DND-41 (cell line): ENCODE measurements at places on chromosomes 4 and X.
A peak's percentile ranks its signal among the peaks of the same experiment; 100 is the strongest.

DNA sequence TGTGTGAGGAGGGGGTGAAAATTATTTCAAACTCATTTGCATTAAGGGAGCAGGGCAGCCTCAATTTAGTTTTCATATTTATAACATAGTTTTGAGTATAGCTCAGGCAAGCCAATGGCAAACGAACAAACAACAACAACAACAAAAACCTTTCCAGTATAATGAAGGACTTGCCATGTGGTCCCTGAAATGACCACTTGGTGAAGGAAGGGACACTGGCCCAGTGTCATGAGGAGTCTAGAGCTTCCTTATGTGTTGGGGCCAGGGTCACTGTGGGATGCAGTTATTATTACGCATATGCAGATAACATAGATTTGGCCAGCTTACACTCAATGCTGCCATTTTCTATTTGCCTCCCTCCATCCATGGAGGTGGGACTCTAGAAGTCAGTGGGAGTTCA is 23.3 kb downstream of the NKX3-2 start:
- no peak overlapping the region for H3K4me3 ChIP-seq
- no peaks in the 10 kb centered on the region for H3K4me1 ChIP-seq
- no peaks in the 10 kb centered on the region for H3K27me3 ChIP-seq
- H3K36me3 ChIP-seq, result no peaks in the 10 kb centered on the region

GRCh38 chrX:24208496-24209240 is 59.1 kb downstream of the ZFX start:
- no peaks in the 10 kb centered on the region for H3K4me1 ChIP-seq
- no peak for DNase-seq
- H3K4me3 ChIP-seq, result no peak overlapping the region
- H3K36me3 ChIP-seq, result peaks cover 63% of the 10 kb centered on the region

DNA sequence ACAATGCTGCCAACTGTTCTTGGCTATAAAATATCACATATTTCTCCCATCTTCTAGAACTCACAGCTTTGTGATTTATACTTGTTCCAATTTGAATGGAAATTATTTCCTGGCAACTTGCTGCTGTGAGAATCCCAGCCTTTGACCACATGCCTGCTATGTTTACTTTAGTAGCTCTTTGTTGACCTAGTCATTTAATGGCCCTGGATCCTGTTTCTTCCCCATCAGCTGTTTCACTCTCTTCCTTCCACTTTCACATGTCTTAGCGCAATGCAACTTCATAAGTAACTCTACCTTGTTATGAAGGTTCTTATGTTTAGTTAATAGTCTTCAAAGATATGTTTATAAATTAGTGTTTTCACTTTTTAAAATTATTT is 1973.6 kb upstream of the AGA start:
- H3K27ac ChIP-seq, result no peak overlapping the region
- H3K4me3 ChIP-seq, result no peak overlapping the region
- no peaks in the 10 kb centered on the region for H3K27me3 ChIP-seq
- H3K4me1 ChIP-seq, result no peaks in the 10 kb centered on the region
- DNase-seq, result no peak
- H3K36me3 ChIP-seq, result no peaks in the 10 kb centered on the region

- DNase-seq, result no peak
- H3K4me1 ChIP-seq, result no peaks in the 10 kb centered on the region
- H3K4me3 ChIP-seq, result no peak overlapping the region
- no peaks in the 10 kb centered on the region for H3K27me3 ChIP-seq
Measured at GRCh38 chr4:54879576-54879975, 221.8 kb downstream of the KIT start.

DNA sequence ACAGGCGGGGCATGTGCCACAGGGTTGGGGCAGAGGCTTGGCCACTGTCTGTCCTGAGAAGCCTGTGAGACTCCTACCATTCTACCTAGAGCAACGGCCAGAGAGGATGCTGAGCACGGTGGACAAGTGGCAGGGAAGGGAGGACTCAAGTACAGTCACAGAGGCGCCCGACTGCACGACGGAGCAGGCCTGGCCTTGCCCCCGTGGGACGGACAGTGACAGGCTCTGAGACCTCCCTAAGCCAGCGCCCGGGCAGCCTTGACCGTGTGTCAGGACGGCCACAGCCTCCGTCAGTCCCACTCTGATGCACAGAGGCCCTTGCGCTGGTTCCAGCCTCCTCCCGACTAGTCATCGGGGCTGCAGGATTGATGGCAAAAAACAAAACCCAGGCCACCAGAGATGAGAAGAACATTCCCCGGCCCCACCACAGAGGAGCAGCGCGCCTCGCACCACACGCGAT is 36.7 kb upstream of the MXD4 start:
- H3K36me3 ChIP-seq, result no peaks in the 10 kb centered on the region
- H3K4me1 ChIP-seq, result no peaks in the 10 kb centered on the region
- no peak overlapping the region for H3K27ac ChIP-seq
- H3K27me3 ChIP-seq, result no peaks in the 10 kb centered on the region
- DNase-seq, result no peak

DNA sequence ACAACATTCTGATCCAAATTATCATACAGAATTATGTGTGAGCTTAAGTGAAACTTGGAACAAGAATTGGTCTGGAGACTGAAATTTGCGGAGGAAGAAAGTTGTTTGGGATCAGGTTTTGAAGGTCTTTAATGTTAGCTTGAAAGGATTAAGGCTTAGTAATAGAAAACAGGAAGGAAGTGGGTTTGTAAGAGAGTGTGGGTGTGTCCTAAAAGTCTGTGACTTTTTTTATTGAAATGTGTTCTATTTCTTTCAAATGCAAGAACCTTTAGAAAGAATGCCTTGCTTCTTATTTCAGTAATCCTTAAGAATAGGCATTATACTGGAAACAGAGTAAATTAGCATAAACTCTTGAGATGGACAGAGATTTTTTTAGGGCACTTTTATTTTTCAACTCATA is 198.0 kb downstream of the GALNTL6 start:
- H3K4me1 ChIP-seq, result peaks cover 6% of the 10 kb centered on the region; the same call in 1 of the 2 replicates
- H3K36me3 ChIP-seq, result no peaks in the 10 kb centered on the region
- no peak overlapping the region for H3K4me3 ChIP-seq
- H3K27ac ChIP-seq, result no peak overlapping the region

DNA sequence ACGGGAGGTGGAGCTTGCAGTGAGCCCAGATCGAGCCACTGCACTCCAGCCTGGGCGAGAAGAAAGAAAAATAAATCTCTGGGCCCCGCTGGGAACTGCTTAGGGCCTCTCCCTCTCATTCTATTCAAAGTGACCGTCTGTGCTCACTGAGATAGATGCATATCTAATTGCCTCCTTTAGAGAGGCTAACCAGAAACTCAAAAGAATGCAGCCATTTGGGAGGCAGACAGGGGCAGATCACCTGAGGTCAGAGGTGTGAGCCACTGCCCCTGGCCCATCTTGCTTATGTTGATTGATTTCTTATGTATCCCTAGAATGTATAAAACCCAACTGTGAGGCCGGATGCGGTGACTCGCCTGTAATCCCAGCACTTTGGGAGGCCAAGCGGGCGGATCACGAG is 6.2 kb upstream of the CSF2RA start:
- no peak overlapping the region for H3K27ac ChIP-seq
- H3K36me3 ChIP-seq, result no peaks in the 10 kb centered on the region
- DNase-seq, result no peak
- H3K4me1 ChIP-seq, result no peaks in the 10 kb centered on the region

DNA sequence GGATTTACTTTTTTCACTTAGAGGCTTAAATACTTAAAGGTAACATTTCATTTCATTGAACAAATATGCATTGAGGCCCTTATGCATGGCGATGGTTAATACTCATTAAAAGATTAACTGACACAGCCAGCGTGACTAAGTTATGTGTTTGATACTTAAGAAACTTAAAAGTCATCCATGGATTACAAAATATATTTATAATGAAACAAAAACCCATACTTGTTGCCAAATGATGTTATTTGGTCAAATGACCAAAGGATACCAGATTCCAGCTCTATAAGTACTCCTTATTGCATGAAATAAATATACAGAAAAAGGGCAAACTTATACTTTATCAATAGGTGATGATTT is 26.7 kb downstream of the ZNF330 start:
- H3K4me3 ChIP-seq, result no peak overlapping the region
- H3K36me3 ChIP-seq, result no peaks in the 10 kb centered on the region
- H3K27me3 ChIP-seq, result no peaks in the 10 kb centered on the region
- H3K4me1 ChIP-seq, result no peaks in the 10 kb centered on the region
- DNase-seq, result no peak
- no peak overlapping the region for H3K27ac ChIP-seq

DNA sequence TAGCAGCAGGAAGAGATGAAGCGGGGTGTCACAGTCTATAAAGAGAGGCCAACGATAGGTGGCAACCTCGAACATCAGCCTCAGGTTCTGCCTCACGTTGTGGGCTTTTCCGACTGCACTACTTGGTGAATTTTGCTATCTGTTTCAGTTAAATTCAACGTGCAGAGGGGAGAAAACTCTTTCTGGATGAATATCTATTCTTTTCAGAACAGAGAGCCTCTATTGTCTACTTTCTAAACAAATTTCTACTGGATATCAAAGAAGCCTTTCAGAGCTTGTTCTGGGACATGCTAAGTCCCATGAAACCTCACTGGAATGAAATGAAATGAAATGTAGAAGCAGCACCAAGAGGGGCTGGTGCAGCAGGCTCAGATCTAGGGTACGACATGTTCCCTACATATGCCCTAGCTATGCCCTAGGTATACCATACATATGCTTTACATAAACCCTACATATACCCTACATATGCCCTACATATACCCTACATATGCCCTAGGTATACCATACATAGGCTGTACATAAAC is 116.5 kb upstream of the TRIM2 start:
- no peak overlapping the region for H3K4me3 ChIP-seq
- DNase-seq, result no peak
- H3K36me3 ChIP-seq, result no peaks in the 10 kb centered on the region

DNA sequence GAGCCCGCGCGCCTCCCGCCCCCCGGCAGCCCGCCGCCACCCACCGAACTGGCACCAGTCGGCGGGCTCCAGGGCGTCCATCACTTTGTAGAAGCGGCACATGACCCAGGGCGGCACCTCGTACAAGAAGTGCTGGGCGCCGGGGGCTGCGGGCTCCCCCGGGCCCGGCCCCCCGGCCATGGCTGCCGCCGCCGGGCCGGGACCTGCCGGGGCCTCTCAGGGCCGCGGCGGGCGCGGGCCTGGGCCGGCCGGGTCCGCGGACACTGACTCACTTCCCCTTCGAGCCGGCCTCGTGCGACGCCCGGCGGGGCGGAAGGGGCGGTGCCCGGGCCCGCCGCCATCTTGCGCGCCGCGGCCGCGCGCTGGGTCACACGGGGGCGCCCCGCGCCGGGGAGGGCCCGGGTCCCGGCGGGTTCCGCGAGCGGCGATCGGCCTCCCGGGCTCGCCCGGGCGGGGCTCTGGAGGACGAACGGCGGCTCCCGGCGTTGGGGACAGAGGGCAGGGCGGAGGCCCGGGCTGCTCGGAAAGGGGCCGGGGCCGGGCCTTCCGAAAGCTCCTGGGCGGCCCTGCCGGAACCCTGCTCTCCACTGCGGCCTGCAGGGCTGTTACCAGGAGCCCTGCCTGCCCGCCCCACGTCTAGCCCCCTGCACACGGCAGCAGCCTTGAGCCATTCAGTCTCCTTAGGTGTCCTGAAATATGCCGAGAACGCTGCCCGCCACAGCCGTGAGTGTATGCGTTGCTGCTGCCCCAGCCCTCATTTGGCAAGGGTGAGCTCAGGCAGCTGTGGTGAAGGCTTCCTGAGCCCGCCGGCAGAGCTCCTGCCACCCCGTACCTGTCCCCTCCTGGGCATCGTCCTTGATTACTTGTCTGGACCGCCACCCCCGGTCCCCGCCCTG is at the start of gene IRAK1:
Gene IRAK1, minus strand, starts transcription at position 270 of the 896 bp plus-strand sequence. Its CDS starts 90 bp downstream, at position 180.
- H3K4me3 ChIP-seq, result peak within 1 kb of the TSS; percentile 71
- H3K27me3 ChIP-seq, result no peaks in the 10 kb centered on the region
- H3K4me1 ChIP-seq, result peaks cover 31% of the 10 kb centered on the region

DNA sequence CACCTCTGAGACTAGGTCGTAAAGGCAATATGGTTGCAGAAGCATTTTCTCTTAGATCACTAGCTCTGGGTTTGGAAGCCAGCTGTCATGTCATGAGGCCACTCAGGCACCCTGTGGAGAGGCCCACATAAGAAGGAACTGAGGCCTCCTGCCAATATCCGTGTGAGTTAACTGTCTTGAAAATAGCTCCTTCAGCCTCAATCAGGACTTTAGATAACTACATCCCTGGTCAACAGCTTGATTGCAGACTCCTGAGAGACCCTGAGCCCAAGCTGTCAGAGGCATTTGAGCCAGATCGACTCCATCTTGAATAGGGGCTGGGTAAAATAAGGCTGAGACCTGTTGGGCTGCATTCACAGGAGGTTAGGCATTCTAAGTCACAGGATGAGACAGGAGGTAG is 15.1 kb upstream of the REPS2 start:
- no peaks in the 10 kb centered on the region for H3K27me3 ChIP-seq
- no peak for DNase-seq
- no peaks in the 10 kb centered on the region for H3K4me1 ChIP-seq
- no peak overlapping the region for H3K4me3 ChIP-seq
- H3K27ac ChIP-seq, result no peak overlapping the region
- H3K36me3 ChIP-seq, result no peaks in the 10 kb centered on the region

DNA sequence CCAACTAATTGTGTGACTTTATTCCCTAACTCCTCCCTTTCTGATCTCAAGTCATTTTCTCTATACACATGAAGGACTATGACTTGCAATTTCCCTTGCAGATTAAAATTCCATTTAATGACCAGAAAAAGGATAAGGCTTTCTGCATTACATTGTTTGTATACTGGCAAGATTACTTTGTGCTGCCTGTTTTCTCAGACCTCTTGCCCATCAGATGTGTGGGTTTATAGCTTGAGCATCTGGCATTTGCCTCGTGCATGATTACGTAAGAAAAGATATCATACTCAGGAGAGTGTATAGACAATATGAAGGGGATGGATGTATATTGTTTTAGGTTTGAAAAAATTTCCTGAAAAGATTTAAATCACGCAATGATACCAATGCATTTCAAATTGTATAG is 593.8 kb upstream of the SLIT2 start:
- no peak for DNase-seq
- H3K27ac ChIP-seq, result no peak overlapping the region
- no peak overlapping the region for H3K4me3 ChIP-seq
- H3K27me3 ChIP-seq, result no peaks in the 10 kb centered on the region
- no peaks in the 10 kb centered on the region for H3K36me3 ChIP-seq

GRCh38 chrX:74249963-74250362 is 54.0 kb upstream of the ZCCHC13 start:
- peaks cover 14% of the 10 kb centered on the region for H3K36me3 ChIP-seq
- H3K27me3 ChIP-seq, result no peaks in the 10 kb centered on the region
- H3K27ac ChIP-seq, result no peak overlapping the region
- no peaks in the 10 kb centered on the region for H3K4me1 ChIP-seq
- no peak for DNase-seq

- no peaks in the 10 kb centered on the region for H3K4me1 ChIP-seq
- H3K27me3 ChIP-seq, result no peaks in the 10 kb centered on the region
- no peaks in the 10 kb centered on the region for H3K36me3 ChIP-seq
- DNase-seq, result no peak
Measured at GRCh38 chr4:184774152-184774551, 40.3 kb upstream of the CENPU start.

GRCh38 chrX:42732506-42732905 is 45.5 kb downstream of the PPP1R2C start:
- peaks cover 14% of the 10 kb centered on the region for H3K4me1 ChIP-seq
- peak; percentile 56 for DNase-seq
- H3K27ac ChIP-seq, result peak overlapping the region; percentile 62
- H3K4me3 ChIP-seq, result no peak overlapping the region
